ENCODE measurements at places on chromosomes 3 and 15.

GRCh38 chr15:26744894-26745293, 28.0 kb downstream of the GABRB3 start:
- DNase-seq, result no peak

DNA sequence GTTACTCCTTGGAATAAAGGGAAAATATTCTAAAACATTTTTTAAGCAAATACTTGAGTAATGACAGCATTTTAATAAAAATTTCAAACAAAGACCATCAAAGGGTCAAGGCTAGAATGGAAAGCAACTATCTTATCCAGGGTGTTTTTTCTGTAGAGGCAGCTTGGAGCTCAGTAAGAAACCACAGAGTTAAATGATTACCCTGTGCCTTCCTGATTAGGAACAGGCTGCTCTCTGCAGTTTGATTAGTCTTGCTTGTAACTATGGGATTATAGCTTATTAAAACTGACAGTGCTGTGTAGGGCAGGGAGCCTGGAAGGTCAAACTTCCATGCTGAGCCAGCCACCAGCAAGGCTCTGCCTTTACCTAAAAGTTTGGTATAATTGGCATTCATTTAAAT, 33.1 kb downstream of the QTRT2 start:
- no peak for DNase-seq

- DNase-seq, result no peak
These were observed 55.9 kb upstream of the LARS2 start for GRCh38 chr3:45332493-45332892.

- DNase-seq, result no peak
These were observed 121.0 kb downstream of the ASB7 start for GRCh38 chr15:100723315-100723801.

DNA sequence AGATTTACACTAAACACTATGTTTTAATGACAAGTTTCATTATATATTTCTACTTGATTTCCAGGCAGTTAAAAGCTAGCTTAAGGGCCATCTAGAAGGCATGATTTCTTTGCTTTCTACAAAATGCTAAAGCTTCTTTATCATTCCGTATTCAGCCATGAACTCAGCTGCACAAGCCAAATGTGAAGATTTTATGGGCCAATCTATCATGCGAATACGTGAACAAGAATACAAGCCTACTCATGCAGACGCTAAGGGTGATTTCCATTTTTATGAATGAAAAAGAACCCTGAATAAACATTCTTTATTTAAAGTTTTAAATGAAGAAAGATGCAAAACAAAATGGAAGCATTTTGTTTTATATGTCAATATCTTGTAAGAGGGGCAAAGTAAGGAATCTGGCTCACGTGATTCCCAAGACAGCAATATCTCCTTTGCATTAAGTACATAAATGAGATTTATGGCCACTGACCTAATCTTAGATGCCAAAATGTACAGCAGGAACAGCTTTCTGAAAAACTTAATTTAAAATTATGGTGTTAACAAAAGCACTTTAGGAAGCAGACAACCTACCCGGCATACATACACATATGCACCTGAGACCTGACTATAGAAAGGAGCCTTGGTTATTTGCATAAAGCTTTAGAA, 215.8 kb downstream of the DPH6 start:
- no peak for DNase-seq

- DNase-seq, result no peak
These were observed 45.6 kb downstream of the NMD3 start for GRCh38 chr3:161266731-161267150.

DNA sequence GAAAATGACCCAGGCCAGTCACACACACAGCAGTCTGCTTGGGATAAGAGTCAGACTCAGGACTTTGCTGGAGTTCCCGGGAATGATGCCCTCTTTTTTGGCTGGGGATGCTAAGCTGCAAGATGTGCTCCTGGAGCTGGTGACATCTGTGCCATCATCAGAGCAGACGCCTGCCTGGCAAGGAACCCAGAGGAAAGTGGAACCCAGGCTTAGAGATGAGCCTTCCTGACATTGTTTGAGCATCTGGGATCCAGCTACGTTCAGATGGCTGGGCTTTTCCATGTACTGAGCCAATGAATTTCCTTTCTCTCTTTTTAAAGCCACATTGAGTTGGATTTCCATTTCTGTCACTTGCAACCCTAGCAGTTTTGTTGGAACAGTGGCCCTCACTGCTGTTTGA, 53.3 kb downstream of the EBLN2 start:
- DNase-seq, result no peak

DNA sequence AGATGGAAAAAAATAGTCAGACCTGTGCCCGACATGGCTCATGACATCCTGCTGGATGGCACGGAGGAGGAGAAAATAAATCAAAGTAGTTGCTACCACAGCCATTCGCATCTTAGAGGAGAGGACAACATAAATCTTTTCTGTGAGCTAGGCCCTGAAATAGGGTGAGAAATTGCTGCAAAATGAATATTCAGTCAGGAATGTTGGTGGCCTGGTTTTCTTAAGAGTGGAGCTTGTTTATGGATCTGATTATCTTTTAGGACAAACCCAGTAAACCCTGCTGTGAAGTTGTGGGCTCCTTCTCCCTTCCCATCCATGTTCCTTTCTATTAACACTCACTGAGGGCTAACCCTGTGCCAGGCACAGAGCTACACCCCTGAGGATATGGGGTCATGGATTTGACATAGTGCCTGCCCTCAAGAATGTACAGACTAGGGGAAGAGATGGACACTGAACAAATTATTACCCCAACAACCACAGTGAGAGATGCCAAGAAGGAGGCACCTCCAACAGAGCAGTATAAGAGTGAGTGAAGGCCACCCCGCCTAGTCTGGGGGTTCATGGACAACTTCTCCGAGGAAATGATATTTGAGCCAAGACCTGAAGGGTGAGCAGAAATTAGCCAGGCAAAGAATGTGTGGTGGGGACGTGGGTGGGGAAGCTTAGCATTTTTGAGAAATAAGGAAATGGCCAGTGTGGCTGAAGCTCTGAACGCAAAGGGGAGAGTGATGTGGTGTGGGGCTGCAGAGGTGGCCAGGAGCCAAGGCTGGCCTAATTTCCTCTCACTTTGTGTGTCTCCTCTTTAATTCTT, 68.9 kb upstream of the ARL8B start:
- DNase-seq, result no peak

- no peak for DNase-seq
These were observed 219.8 kb downstream of the ULK4 start for GRCh38 chr3:41742121-41742520.

DNA sequence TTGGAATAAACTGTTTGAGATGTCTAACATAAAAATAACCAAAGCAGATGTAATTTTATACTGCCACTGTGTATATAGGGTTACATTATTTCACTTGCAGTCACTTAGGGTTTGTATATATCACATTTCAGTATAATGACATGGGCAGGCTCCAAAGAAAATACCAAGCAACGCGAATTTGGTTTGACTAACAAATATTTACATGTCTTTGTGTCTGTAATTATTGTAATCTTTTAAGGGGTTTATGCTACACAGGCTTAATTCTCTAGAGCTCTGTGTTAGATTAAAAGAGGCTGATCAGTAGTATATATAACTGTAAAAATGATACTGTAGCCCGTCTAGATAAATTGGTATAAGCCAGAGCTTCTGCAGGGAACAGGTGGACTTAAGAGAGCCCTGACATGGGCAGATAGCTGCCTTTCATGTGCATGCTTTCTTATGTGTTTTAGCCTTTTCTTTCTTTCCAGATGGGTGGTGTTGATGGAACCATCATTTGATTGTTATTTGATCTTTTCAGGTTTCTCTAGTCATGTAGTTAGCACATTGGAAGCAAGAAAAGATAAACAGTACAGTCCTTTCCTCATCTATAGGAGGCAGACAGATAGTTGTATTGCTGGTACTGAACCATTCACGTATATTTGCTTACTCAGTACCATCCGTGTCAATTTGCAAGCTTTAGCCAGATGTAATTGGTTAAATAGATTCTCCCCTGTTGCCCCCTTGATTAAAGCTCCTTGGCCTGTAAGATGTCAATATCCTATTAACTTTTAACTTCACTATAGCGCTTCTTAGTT, 86.1 kb downstream of the GALK2 start:
- no peak for DNase-seq

- DNase-seq, result no peak
These were observed 564.5 kb upstream of the ADAMTS9 start for GRCh38 chr3:65252266-65252665.

DNA sequence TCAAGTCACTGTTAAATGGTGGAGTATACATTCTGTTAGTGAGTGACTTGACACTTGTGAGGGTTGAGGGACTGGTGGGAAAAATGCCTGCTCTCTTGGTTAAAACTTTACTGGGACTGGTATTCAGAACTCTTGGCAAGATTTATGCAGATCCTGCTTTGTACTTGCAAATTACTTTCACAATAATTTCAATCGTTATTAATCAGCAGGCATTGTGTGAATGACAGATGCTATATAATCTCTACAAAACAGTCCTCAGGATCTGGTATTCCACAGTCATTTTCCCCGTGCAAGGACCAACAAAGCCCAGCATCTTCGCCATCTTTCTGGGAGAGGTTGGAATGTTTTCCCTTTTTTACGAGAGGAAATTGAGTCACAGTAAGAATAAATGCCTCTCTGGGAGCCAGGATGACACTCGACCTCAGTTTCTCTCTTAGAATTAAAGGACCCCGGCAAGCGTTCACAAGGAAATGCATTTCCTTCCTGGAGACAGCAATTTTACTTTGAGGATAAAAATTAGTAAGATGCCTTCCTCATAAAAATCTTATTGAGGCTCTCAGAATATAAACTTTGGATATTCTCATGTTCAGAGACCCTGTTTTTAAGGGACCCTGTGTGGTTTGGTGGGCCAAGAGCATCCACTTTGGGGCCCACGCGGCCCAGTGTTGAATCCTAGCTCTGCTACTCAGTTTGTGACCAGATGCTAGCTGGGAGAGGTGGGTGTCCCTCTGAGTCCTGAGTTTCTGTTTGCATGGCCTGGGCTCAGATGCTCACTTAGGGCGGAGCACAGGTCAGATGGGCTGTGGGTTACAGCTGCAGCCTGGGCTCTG, 45.3 kb upstream of the PLCL2 start:
- DNase-seq, result no peak

GRCh38 chr3:65723985-65724384, 314.7 kb downstream of the MAGI1 start:
- no peak for DNase-seq

GRCh38 chr3:129650256-129650872, 43.9 kb upstream of the PLXND1 start:
- DNase-seq, result peak; percentile 73

DNA sequence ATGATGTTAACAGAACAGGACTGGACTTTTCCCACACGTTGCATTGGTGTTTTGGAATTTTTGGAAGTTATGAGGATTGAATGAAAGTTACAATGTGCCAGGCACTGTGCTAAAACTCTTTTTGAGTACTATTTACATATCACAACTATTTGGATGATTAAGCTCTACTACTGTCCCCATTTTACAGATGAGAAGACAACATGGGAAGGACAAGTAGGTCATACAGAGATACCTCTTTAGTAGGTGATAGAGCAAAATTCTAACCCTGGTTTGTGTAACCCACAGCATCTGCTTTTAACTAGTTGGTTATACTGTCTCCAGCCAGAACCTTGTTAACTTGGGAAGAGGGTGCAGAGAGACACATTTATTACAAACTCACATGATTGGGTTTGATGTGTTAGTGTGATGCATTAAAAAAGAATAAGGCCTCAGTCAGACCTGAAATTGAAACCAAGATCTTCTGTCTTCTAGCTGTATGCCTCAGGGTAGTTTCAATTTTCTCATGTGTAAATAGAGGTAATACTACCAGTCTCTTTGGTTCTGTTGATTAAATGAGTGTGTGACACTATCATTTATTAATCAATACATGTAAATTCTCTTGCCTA, 1.4 kb downstream of the NDUFB4 start:
- DNase-seq, result no peak

GRCh38 chr3:191260431-191261303, 61.6 kb downstream of the OSTN start:
- no peak for DNase-seq

DNA sequence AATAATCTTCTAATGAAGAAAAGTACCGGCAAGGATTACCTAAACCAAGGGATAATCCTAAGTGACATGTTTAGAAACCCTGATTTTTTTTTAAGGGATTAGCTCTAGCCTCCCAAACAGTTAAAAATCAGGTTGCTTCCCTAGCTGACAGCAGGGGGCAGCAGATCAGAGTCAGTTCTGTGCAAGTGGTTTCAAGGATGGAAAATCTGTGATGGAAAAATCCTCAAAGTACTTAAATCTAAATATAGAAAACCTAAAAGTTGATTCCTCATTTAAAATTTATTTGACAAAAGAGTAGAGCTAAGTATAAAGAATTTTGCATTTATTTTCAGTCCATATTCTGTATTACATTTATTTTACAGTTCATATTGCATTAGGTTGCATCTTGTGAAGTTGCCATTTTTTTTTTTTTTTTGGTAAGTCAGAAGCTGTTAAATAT, 107.6 kb downstream of the PEX5L start:
- DNase-seq, result peak; percentile 85

- peak; percentile 66 for DNase-seq
These were observed 28.9 kb downstream of the FBXW12 start for GRCh38 chr3:48400824-48401433.

DNA sequence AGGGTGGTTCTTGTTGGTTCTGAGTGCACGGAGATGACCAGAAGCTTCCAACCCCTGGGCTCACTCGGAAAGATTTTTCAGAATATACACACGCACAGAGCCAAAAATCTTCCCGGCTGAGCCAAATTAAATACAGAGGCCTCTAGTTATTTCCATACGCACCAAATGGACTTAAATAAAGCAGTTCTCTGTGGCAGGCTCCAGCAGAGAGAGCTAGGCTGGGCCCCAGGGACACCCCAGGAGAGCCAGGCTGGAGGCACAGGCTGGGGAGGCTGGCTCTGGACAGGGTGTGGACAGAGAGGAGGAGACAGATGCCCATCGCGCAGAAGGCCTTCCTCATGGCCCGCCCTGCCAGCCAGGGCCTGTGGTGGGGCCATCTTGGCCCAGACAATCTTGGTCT, 115.9 kb downstream of the IQSEC1 start:
- DNase-seq, result no peak

DNA sequence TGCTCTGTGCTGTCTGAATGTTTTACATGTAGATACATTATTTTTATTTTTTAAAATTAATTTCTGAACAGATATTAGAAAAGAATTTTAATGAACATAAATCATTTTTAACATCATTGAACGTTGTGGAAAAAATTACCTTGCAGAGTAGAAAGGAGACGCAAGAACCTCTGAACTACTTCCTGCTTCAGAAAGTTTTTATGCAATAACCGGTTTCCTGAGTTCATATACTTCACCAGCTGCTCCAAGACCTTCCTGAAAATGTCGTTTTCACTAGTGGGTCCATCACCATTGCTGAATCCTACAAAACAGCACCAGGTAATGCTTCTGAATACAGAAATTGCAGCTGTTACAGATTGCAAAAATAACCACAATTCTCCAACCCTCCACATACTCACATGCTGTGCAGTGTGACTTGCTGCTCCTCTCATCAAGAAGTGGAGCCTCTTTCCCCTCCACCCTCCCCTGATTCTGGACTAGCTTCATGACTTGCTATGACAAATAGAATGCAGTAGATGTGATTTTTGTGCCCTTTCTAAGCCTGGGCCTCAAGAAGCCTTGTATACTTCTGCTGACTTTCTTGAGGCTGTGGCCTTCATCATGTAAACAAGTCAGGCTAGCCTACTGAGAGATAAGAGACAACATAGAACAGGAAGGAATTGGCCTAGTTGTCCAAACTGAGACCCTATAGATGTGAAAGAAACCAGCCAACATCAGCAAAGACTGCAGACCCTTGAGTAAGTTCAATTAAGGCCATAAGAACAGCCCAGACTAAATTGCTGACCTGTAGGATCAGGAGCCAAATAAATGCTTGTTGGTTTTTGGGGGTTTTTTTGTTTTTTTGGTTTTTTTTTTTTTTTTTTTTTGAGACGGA, 80.4 kb downstream of the TRANK1 start:
- no peak for DNase-seq

Measured in globus pallidus (tissue), 1 donor.